ENCODE measurements at places on chromosomes 11 and 22.

GRCh38 chr22:36781656-36782627 lies 6.0 kb upstream of the IFT27 start:
- DNase-seq, result peak; percentile 79

- no peak for DNase-seq
Observed at GRCh38 chr22:23270212-23270733, 90.0 kb downstream of the BCR start.

DNA sequence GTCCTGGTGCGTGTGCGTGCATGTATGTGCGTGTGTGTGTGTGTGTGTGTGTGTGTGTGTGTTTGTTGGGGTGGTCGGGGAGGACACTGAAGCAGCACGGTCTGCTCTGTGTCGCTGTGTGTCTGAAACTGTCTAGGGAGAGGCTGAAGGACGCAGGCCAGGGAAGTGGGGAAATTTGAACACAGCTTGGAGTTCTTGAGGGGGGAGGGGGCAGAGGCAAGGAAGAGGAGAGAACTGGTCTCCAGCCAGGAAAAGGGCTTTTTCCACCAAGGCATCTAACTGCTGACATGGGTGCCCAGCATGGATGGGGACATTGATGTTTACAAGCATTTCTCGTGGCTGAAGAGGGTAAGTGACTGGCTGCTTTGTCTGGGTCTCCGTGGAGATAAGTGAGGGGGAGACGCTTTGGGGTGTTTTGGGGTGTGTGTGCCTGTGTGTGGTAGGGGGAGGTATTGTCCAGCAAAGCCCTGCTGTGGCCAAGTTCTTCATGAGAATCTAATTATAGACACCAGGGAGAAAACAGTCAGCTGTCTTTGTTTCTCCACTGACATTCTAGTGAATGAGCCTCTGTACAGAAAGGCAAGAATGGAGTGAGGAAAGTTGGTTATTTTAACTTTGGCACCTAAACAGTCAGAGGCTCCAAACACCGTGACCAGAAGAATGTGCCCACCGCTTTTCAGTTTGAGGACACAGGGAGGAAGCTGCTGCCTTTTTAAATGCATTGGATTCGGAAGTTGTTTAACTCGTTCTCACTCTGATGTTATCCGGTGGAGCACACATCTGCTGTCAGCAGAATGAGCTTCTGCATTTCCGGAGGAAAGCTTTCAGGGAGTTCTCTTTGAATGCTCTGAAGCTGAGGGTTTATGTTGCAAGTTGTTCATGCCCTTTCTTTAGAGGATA lies 63.7 kb downstream of the PPFIBP2 start:
- no peak for DNase-seq

DNA sequence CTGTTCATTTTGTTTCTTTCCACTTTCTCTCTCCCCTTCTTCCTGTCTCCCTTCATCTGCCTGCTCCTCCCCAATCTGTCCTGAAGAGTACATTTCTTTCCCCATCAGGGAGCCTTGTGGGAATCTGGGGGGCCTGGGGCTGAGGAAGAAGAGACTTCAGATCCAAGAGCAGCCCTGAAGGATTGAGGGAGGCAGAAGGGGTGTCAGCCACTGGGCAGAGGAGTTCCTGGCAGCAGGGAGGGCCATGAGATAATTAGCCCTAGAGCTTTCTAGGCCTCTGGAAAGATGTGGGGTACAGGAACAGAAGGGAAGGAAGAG lies 24.4 kb upstream of the OAF start:
- no peak for DNase-seq
